ENCODE measurements at places on chromosomes 3 and 15.

- no peak for DNase-seq
Measured at GRCh38 chr3:115825046-115825445, 201.7 kb downstream of the GAP43 start.

GRCh38 chr3:49469037-49469935 lies 781 bp upstream of the DAG1 start:
- no peak for DNase-seq

DNA sequence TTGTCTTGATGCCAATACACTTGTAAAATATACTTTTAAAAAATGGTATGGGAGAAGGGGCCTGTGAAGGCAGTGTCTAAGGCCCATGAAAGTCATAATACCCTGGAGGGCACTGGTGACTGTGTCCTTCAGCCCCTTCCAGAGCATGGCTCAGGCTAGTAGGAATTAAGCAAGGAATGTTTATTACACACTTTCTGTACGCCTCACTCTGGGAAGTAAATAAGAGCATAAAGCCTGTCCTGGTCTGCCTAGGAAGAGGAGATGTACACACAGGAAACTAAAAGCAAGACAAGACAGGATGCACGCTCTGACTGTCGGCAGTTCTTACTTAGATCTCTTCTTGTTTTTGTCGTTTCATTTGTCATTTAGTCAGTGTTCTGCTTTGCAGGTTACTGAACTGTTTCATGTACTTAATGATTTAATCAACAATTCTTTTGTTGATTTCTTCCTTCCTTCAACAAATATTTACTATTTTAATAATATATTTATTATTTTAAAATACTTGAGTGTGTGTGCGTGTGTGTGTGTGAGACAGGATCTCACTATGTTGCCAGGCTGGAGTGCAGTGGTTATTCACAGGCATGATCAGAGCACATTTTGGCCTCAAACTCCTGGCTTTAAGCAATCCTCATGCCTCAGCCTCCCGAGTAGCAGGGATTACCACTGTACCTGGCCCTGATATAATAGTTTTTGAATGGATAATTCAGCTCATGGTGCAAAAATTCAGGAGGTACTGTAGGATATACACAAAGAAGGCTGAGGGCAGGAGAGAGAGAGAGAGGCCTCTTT lies 9.0 kb upstream of the SMAD6 start:
- no peak for DNase-seq

DNA sequence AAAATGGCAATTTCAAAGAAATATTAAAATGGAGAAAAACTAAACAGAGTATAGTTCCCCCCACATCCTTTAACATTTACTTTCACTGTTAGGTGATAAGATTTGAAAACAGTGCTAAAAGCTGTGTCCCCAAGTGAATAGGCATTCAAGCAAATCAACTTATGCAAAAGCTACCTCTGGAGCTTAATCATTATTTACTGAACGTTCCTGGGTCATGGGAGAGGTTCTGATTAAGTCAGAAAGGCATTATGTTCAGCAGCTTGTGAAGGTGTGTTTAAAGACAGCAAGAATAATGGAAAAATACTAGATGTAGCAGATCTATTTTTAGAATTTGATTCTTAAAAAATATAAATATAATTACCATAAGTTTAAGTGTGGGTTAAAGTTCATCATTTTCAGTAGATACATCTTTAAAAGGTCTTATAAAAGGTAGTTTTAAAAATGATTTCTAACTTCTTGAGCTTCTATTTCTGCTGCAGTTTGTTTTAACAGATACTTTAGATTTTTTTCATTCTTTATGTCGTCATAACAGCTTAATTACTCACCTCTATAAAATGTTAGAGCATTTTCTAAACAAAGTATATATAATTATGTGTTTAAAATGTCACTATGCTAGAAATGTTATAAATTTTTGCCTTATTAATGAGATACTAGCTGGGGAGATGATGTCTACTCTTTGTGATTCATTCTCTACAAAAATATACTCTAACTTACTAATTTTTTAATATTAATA lies 127.9 kb downstream of the MITF start:
- DNase-seq = no peak

DNA sequence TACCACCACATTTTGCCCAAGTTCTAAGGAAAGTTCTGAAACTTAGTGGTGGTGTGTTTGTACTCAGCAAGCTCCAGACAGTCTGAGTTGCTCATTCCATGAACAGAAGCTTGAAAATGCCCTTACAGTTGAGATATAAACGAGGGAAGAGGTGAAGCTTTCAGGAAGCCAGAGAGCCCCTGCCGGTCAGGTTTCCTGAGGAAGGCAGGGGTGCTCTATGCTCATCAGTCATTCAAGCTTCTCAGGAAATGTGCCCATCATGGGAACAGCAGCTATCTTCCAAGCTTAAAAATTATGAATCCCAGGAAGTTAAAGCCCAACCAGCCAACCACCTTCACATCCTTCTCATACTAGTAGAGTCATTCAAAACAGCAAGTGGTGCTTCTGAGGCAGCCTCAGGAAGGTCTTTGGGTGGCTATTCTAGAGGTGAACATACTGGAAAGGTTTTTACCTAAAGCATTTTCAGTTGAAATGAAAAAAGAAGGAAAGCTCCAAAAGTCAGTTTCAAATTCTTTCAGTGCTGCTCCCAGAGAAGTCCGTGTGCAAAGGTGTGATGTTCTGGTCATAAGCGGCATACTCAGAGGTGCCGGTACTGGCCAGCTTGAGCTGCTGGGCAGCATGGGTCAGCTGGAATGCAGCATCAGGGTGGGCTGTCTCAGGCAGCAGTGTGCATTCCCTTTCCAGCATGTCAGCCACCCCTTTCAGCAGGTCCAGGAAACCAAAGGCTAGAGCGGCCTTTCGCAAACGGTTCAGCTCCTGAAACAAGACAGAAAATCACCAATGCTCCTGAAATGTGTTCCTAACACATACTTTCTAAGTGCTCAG lies 31.8 kb downstream of the INTS14 start:
- DNase-seq = no peak

DNA sequence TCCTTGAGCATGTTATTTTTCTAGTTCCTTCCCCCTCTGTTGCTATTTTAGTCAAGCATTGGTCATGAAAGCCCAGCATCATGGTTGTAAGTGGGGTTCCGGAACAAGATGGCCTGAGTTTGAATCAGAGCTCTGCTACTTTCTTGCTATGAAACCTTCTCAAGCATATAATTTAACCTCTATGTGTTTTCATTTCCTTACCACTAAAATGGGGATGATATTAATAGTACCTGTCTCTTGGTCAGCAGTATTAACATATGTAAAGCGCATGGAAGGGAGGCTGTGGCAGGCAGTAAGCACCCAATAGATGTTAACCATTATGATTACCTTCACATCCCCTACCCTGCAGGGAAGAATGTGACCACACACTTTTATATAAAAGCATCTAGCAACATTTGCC lies 14.3 kb upstream of the SPRED1 start:
- no peak for DNase-seq

DNA sequence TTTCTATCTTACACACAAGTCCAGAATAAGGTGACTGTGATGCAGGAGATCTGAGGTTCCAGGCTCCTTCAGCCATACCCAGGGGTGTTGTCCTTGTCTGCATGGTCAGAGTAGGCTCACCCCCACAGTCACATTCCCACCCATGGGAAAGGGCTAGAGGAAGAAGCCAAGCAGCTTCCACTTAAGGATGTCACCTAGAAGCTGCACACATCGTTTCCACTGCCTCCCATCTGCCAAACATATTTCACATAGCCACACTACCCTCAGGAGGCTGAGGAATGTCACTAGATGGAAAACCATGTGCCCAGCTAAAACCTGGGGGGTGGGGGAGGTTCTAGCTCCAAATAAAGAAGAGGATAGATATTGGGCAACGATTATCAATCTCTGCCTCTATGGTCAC lies 58.1 kb downstream of the TMEM39A start:
- DNase-seq = no peak

GRCh38 chr3:9715764-9716437 lies 12.3 kb downstream of the CPNE9 start:
- no peak for DNase-seq

DNA sequence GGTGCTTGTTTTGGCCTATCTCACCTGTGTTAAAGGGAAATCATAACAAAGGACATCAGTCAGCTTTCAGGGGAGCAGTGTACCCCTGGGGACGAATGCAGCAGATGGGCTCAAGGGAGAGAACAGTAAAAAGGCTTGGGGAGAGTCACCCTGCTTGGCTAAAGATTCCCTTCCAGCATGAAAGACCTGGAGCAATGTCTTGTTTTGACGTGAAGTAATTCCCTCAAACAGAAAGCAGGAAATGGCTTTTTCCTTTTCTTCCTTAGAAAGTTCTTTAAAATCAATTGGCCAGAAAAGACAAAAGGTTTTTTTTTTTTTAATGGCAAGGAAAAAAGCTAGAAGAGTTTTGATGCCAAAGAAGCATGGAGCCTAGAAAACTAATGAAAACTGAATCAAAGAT lies 56.5 kb upstream of the PARL start:
- no peak for DNase-seq

GRCh38 chr15:31483986-31484951 lies 157.6 kb downstream of the KLF13 start:
- DNase-seq = peak; percentile 31

DNA sequence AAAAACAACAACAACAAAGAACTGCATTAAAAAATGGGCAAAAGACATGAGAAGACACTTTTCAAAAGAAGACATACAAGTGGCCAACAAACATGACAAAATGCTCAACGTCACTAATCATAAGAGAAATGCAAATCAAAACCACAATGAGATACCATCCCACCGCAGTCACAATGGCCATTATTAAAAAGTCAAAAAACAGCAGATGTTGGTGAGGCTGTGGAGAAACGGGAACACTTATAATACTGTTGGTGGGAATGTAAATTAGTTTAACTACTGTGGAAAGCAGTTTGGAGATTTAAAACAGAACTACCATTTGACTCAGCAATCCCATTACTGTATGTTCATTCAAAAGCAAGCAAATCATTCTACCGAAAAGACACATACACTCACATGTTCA lies 15.1 kb downstream of the EIF1B start:
- no peak for DNase-seq

- no peak for DNase-seq
Measured at GRCh38 chr3:138458774-138459499, 24.5 kb downstream of the ESYT3 start.

GRCh38 chr3:17430582-17430981 lies 311.8 kb downstream of the TBC1D5 start:
- no peak for DNase-seq

DNA sequence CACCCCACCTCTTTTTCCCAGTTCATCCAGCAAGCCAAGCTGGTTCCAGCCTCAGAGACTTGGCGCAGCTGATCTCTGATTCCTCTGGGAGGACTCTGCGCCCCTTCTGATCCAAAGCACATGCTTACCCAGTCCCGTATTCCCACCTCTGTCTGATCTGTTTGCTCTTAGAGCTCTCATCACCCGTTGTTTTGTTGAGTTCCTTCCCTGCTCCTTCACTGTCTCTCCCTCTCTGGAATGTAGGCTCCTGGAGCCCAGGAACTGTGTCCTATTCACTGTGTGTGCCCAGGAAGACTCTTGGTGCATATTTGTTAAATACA lies 1.3 kb upstream of the ZXDC start:
- no peak for DNase-seq

DNA sequence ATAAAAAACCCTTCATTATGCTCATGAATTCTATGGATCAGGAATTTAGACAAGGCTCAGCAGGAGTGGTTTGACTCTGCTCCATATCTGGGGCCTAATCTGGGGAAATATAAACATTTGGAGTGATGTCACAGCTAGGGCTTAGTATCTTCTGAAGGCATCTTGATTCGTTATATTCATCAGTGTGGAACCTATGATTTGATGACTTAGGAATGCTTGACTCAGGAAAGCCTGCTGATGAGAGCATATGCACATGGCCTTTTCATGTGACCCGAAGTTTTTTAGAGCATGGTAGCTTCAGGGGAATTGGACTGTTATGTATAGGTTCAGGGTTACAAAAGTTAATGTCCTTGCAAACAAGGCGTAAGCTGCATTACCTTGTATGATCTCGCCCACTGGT lies 184.9 kb upstream of the LRRC3B start:
- DNase-seq = no peak

DNA sequence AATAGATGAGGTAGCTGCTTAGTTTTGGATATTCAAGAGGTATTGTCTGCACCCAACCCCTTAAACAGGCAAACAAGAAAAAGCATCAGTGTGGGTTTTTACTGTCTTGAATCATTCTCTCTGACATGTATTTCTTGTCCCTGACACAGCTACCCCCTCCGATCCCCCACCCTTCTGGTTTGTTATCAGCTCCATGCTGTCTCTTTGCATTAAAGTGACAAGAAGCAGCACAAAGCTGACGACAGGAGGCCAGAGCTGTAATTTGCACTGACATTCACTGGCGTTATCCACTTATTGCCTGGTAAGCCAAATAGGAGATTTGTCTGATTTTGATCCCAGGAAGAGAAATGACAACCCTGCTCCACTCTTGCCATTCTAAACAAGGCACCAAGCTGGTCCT lies 83.3 kb upstream of the SNRK start:
- no peak for DNase-seq

GRCh38 chr15:40511472-40512133 lies 40.8 kb downstream of the CHST14 start:
- peak; percentile 13 for DNase-seq

- no peak for DNase-seq
Measured at GRCh38 chr3:177683586-177683985, 486.3 kb upstream of the TBL1XR1 start.

- no peak for DNase-seq
Measured at GRCh38 chr3:20648921-20649381, 462.9 kb upstream of the SGO1 start.

DNA sequence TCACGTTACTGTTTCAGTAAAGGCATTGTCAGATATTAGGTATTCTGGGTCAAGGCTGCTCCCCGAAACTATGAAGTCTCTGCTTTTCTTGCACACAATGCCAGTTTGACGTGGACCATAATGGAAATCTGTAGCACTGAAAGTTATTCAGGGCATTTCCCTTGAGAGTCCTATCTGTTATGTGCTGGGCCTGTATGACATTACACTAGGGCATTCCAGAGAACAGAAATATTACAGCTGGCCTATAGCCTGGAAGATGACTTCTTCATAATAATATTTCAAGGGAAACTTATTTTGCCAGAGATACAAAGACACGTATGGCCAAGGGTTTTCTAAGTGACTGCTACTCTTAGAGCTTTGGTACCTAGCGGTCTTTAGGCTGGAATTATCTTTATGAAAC lies 613.6 kb upstream of the CBLB start:
- no peak for DNase-seq

DNA sequence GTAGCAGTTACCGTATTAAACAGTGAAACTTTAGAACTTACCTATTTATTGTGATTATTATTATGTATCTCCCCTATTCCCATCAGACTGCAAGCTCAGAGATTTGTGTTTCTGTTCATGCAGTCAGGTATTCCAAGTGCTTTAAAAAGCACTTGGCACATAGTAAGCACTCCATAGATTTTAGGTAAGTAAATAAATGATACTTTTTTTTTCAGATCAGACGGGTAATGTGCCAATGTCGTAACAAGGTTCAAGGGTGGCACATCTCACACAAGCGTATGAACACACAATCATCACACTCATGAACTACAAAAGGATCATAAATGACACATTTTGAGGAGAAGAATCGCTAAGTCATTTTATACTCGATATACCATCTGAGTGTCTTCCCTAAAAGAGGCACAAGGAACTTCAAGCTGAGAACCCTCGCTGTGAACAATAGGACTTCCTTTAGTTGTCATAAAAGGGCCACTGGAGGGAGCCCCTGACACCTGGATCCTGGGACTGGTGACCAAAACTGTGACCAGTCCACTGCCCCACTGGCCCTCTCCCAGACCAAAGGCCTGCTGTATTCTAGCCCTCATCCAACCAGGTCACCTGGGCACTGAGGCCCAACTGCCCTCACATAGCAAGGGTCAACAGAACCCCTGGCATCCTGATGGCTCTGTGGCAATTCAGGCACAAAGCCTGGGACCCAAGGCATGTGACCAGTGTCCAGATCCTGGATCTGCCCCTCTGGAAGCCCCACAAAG lies 32.1 kb downstream of the KIF9 start:
- DNase-seq = no peak

Measured in central memory CD4-positive, alpha-beta T cell (primary cell).